Activated CD8-positive, alpha-beta memory T cell treated with anti-CD3 and anti-CD28 coated beads for 1 hour (primary cell): ENCODE measurements at places on chromosomes 5 and 9.

GRCh38 chr5:133499895-133500294 is 112.4 kb downstream of the FSTL4 start:
- DNase-seq, result no peak

- DNase-seq, result no peak
Measured at GRCh38 chr5:163505049-163505367, 411 bp upstream of the MAT2B start.

GRCh38 chr5:108320231-108320630 is 61.7 kb downstream of the FBXL17 start:
- DNase-seq, result no peak

- no peak for DNase-seq
Measured at GRCh38 chr5:67746103-67746502, 469.5 kb upstream of the PIK3R1 start.

DNA sequence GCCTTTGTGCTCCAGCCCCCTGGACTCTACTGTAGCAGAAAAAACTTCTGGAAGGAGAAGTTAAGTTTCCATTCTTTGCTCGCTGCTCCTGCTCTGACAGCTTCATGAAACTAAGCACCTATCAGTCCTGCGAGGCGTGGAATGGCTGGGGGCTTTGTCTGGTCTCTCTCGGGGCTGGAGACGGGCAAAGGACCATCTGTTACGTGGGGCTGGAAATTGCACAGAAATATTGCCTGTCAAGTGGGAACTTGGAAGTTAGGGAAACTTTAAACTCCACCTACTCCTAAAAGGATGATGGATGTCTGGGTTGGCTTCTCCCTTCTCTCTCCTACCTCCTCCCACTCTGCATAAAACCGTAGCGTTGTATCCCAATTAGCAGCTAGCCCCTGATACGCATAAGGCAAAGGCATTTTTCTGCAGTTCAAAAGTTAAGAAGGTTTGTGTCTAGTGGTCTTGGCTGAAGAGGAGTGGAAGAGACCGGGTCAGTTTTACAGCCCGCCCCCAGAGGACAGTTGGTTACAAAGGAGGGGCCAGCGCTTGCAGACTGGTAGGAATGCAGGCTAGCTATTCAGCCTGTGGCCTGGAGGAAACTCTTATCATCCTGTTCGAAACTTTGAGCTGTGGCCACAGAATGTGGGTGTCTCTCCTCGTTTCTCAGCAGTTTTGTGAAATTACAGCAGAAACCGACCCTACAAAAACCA is 1.3 kb downstream of the FBXL7 start:
- DNase-seq, result no peak

GRCh38 chr9:114696814-114697544 is 15.0 kb upstream of the TEX48 start:
- DNase-seq, result no peak

- no peak for DNase-seq
Measured at GRCh38 chr5:45411971-45412612, 284.1 kb downstream of the HCN1 start.

GRCh38 chr9:70293214-70293613 is 34.4 kb downstream of the SMC5 start:
- DNase-seq, result no peak

DNA sequence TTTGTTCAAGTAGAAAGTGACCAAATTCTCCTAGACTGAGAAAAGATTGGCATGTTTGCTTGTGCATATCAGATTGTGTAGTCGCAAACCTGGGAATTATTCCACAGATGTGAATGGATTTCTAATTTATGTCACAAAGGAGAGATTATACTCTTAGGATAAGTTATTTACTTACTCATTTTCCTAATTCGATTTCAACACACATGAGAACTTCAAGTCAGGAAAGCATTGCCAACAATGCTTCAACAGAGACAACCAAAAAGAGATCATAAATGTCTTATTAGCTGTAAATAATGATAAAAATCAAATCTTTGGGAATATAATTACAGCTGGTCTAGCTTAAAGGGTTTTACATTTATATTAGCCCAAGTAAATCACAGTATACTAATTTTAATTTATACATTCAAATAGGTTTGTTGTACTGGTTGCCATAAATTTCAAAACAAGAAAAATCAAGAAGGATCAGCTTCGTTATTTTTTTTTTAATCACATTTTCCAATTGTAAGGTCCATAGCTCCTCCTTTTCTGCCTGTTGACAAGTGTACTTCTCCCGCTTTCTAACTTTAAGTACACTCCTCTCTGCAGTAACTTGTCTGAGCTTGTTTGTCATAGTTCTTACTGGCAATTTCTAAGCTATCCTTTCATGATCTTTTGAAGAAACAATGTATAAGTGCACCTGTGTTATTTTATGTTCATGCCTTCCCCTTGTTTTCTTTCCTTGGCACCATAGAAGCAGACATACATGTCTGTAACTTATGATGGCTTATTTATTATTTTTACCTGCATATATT is 246.6 kb downstream of the DEPDC1B start:
- DNase-seq, result no peak

DNA sequence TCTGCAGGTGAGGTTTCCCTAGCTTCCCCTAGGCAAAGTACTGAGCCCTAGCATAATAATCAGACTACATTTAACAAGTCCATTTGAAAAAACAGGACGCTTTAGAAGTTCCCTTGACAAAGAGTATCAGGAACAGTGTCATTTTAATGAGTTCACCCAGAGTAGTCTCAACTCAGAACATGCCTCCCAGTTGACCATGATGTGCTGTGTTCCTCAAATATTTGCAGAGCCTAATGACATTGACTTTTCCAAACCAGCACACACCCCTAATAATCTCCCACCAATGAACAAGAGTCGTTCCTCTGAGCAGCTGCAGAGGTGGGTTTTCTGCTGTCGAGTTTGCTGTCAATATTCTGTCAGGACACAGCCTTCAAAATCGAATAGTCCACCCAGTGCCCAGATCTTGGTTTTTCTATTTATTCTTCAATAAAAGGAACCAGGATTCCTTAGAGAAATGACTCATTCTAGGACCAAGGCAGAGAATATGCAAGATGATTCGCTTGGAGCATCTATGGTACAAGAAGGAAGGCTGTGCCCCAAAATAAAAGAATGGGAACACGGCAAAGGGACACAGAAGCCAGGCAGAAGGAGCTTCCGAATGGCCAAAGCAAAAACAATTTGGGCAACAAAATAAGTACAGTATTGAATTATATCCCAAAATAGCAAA is 57.6 kb downstream of the OTULIN start:
- no peak for DNase-seq

GRCh38 chr5:113044776-113045465 is 68.3 kb downstream of the DCP2 start:
- no peak for DNase-seq

DNA sequence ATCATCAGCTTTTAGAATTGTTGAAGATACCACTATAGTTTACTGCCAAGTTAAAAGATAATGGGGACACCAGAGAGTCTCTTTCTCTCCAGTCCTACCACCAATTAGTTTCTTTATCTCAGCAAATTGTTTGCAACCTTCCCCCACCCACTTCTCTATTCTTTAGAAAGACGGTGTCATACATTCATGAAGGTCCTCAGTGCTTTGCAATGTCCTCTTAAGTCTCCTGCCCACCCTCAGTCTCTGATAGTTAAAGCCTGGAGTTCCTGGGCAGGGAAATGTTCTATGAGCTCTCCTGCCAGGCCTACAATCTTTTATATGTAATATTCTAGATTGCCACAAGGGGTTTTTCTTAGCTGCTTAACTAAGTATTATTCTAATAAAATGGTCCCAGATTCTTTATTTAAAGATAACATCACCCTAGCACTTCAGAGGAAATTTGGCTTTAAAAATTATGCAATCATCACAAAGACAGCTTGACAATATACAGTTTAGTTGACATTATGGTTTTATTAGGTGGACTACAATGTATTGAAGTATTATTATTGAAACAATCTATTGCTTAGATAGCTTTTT is 509.2 kb downstream of the CSNK1G3 start:
- no peak for DNase-seq

GRCh38 chr9:106405871-106406435 is 457.0 kb upstream of the ZNF462 start:
- no peak for DNase-seq

DNA sequence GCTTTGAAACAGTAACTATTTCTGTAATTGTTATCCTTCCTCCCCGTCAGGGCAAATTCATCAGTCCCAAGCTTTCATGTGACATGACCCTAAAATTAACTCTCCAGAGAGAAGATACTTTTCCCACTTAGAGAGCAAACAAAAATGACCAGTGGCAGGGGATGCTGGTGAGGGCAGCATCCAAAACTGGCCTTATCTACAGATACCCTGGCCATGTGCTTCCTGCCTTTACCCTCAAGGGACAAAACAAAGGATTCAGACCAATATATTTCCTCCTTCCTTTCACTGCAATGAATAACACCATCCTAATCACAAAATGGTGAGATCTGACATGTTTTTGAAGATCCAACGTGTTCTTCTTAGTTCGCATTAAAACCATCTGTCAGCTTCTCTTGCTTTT is 267.2 kb downstream of the MAN2A1 start:
- no peak for DNase-seq

GRCh38 chr5:11110128-11110527 is 349.1 kb upstream of the DAP start:
- DNase-seq, result no peak

DNA sequence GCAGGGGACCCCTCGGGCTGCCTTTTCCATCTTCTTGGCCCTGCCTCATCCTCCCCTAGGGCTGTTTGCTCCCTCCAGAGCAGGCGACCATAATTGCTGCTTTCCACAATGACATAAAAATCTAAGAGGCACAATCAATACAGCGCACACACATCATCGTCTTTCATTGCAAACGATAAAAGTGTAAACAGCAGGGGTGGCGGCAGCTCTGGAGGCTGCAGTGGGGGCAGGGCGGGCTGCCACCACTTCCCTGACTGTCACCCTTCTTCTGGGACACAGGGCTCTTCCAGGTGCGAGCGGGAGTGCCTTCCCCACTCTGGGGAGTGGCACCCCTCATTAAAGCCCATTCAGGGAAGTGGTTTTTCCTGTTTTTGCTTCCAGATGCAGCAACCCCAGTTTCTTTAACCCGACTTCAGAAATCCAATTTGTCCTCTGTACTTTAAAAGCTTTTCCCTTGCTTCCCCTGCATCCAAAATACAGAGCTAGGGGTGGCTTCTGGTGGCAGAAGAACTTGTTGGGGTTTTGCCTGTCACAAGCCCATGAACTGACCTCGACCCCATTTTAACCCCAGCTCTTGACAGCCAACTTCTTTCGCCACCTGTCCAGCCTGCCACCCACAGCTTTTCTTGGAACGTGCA is 45.7 kb downstream of the TSPAN17 start:
- DNase-seq, result no peak

DNA sequence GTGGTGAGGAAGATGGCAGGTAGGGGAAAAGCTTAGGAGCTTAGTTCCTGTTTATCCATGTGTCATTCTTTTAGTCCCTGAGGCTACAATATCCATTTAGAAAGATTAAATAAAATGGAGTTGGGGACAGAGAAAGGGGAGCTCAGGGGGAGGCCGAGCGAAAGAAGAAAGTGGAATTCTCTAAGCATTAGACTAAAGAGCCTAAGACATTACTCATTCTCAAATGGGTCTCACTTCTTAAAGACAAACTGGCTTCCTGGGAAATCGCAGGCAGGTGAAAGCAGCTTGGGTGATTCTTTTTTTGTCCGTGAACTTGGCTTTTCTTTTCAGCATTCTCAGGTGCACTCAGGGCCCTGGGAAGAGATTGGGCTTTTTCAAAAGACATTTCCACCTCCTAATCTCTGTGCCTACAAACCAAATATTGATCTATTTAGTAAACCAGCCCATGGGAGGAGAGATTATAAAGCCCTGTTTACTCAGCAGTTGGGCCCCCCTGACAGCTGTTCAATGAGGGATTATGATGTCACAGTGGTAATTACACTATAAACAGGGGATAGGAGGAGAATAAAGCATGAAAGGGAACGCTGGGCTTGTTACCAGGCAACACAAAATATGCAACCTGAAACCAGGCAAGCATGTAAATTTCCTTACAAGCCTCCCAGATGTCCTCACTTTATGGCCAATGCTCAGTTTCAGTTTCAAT is 584.0 kb downstream of the ACTL7B start:
- DNase-seq, result no peak

DNA sequence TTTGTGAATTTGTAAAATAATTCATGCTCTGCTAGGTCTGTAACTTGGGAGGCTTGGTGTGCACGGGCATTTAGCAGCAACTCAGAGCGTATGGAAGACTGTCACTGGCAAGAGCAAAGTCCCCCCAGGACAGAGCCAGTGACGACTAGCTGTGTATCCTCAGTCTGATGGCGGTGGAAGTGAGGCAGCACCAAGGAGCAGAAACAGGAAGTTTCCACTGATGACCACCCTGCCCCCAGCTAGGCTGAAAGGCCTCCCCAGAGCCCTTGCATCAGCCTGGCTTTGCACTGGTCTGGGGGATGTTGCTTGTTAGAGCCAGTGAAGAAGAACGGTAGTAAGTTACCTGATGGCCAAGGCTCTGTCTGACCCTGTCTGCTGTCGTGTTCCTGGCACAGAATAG is 66.8 kb upstream of the ABL1 start:
- DNase-seq, result no peak

DNA sequence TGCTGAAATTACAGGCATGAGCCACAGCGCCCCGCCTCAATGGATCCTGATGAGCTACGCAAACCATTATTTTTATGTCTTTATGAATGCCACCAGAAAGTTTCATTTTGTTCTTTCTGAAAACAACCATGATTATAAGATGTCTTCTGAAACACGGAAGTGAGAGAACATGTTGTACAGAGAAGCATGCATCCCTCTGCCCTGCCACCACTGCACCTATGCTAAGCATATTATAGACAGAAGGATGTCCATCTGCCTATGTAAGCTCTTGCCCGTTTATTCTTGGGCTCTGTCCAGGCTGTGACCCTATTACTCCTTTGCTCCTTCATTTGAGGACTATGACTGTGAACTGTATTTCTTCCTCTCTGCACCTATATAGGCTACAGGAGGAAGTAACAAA is 74.3 kb downstream of the GRAMD2B start:
- no peak for DNase-seq

DNA sequence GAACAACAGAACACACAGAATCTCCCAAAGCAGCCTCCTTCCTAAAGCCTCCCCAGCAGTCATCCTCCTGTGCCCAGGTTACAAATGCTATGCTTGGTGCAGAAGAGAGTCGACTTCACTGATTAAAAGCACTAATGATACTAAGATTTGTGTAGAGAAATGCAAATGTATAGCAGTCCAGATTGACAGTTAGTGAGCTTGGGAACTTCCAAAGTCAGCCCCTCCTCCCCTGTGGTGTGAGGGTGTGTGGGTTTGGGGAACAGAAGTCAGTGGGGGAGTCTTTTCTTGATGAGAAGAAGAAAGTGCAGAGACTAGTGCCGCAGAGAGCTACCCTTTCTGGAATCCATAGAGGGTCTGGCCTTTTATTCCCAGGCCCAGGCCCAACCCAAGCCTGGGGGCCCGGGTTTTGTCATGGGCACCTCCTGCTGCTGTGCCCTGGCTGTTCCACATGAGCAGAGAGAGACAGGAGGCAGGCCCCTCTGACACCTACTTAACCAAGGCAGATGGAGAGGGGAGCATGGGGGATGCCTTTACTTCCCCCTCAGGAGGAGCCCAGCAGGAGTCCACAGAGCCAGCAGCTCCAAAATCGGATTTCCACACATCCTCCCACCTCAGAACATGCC is 173.3 kb downstream of the DENND1A start:
- no peak for DNase-seq
